ENCODE measurements at places on chromosomes 5 and 9.

DNA sequence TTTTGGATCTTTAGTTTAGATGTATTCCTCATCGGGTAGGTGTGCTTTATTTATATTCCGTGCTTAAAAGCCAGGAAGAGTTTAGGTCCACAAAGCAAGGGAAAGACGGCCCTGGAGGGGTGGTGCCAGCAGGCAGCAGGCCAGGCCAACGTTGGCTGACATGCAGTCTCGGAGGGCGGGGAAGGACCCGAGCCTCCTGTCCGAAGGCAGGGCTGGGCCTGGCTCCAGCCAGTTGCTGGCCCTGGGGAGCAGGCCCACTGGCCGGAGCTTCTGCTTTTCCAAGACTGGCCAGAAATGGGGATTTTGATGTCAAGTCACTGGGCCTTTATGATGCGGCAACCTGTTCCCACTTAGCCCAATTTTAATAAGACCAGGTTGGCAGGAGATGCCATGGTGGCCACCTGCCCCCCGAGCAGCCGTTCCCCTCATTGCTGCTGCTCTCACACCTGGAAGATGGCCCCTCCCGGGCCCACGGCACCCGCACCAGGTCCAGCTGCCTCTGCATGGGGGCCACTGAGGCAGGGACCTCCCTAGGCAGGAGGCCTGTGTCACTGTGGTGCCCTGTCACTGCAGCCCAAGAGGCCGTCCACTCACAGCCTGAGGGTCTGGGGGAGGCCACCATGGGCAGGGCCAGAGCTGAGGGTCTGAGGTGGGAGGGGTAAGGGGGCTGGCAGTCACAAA lies 23.2 kb downstream of the LPCAT1 start:
- DNase-seq: no peak

DNA sequence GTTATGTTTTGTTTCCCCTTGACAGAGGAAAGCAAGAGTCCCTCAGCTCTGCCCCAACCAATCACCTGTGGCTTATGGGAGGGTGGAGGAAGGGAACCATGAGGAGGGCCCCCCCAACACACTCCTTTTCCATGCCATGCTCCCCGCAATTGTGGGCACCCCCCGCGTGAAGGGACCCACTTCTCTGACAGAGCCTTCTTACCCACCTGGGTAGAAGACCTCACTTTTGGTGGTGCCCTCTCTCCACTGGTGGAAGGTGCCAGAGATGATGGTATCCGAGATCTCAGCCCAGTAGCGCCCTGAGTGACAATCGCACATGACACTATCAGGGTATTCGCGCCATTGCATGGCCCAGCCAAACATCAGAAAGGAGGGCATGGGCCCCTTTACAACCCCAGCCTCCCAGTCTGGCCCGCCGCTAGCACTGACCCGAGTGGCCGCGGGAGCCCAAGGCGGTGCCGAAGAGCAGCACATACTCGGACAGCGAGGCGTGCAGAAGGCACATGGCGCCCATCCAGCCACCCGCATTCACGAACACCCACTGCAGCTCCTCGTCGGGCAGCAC lies 714 bp downstream of the SIGMAR1 start:
- DNase-seq: no peak

DNA sequence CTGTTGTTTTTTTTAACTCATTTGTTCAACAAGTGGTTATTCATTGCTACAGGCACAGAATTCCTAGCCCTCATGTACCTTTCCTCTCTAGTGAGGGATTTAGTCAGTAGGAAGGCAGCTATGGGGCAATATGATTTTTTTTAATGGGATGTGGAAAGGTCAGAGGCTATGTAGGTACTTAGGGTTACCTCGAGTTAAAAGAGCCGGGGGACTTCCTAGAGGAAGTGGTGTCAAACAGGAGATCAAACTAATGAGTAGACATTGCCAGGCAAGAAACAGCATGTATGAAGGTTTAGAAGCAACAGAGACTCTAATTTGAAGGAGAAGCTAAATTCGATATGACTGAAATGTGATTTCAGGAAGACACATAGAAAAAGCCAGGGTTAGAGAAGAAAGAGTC lies 50.7 kb downstream of the ITGA2 start:
- DNase-seq: no peak

DNA sequence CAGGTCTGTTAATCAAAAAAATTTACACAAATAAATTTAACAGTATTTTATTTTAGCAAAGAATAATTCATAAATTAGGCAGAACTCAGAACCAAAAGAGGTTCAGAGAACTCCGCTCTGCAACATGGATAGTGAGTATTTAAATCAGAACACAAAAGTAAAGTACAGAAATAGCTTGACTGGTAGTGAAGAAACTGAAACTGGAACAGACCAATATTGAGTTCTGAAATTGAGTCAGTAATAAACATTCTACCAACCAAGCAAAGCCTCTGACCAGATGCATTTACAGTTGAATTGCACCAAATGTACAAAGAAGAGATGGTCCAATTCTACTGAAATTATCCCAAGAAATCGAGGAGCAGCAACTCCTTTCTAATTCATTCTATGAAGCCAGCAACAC lies 1542.8 kb downstream of the EFNA5 start:
- no peak for DNase-seq

DNA sequence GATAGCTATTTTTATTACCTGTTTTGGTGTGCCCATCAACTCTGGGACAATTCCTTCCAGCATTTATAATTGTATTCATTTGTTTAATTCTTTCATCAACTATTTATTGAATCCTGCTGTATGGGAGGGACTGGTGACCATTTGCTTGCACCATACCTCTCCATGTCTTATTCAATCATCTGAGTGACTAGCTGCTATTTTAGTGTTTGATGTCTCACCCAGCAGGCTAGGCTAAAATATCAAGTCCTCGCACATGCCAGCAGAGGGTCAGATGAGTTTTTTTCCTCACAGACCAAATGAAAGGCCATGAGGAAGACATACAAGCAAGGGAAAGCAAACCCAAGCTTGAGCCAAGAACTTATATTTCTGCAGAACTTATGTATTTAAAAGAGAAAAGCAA lies 63.9 kb downstream of the CETN3 start:
- DNase-seq: no peak

DNA sequence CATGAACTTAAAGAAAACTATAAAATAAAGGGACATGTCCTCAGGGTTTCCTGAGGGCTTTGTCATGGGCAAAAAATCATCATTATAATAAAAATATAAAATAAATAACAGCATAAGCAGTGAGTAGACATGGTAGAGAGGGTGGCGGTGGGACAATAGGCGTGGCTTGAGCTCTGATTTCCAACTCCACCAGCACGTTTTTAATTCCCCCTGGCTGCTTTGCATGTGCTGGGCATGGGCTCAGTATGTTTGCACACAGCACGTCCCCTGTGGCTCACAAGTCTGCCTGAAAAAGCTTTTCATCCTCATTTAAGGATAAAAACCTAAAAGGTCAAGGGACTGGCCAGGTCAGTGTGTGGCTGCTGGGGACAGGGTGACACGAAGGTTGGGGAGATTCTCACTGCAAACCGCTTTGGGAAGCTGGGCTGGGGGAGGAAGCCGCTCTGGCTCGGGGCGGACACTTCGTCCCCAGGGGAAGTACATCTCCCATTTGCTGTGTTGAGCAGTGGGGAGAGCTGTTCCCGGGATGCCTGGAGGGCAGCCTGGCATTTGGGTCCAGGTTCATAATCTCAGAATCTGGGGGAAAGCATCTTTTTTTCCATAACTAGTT lies 32.6 kb downstream of the NKX2-5 start:
- no peak for DNase-seq
